ENCODE measurements at places on chromosomes 1 and 21. TPM values are rescaled to one million over a fixed set of nuclear protein-coding genes. Genes with fewer than 3 reads are reported as not detected.

GRCh38 chr1:151356696-151357095, 9.6 kb upstream of the RFX5 start:
- DNase-seq, result no peak
- H3K4me3 ChIP-seq, result no peak overlapping the region
- no peak overlapping the region for H3K27ac ChIP-seq
- no peaks in the 10 kb centered on the region for H3K27me3 ChIP-seq
- H3K4me1 ChIP-seq, result no peaks in the 10 kb centered on the region

TSPAN1 gene
- 2.3 TPM for total RNA-seq

DNA sequence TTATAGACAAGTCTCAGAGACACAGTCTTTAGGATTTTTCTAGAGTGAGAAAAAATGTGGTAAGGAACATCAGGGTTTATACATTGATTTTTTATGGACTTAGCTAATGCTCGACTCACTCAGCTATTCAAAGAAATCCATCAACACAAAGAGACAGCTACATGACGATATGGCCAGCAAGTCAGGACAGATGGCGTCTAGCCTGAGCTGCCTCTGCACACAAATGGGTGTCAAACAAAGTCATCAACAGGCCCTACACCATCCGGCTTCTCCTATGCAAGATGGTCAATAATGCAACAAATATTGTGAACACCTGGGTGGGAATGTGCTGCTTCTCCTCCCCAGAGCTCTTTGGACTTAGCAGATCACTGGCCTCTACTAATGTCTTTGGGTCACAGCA, 13.3 kb upstream of the ERICH3 start:
- H3K27me3 ChIP-seq, result no peaks in the 10 kb centered on the region
- DNase-seq, result no peak
- H3K36me3 ChIP-seq, result no peaks in the 10 kb centered on the region
- H3K4me3 ChIP-seq, result no peak overlapping the region

IGSF5 gene
- 1.0 TPM for total RNA-seq

PRSS38 gene
- not detected for total RNA-seq

- DNase-seq, result no peak
- H3K4me1 ChIP-seq, result no peaks in the 10 kb centered on the region
- no peaks in the 10 kb centered on the region for H3K36me3 ChIP-seq
- no peak overlapping the region for H3K27ac ChIP-seq
These were observed 112.9 kb upstream of the WARS2 start for GRCh38 chr1:119253366-119253765.

GRCh38 chr1:46183079-46183847, 7.0 kb upstream of the P3R3URF start:
- peaks cover 6% of the 10 kb centered on the region for H3K36me3 ChIP-seq
- peaks cover 62% of the 10 kb centered on the region for H3K4me1 ChIP-seq
- DNase-seq, result no peak
- no peaks in the 10 kb centered on the region for H3K27me3 ChIP-seq
- H3K4me3 ChIP-seq, result no peak overlapping the region
- H3K27ac ChIP-seq, result peak overlapping the region; percentile 77

DNA sequence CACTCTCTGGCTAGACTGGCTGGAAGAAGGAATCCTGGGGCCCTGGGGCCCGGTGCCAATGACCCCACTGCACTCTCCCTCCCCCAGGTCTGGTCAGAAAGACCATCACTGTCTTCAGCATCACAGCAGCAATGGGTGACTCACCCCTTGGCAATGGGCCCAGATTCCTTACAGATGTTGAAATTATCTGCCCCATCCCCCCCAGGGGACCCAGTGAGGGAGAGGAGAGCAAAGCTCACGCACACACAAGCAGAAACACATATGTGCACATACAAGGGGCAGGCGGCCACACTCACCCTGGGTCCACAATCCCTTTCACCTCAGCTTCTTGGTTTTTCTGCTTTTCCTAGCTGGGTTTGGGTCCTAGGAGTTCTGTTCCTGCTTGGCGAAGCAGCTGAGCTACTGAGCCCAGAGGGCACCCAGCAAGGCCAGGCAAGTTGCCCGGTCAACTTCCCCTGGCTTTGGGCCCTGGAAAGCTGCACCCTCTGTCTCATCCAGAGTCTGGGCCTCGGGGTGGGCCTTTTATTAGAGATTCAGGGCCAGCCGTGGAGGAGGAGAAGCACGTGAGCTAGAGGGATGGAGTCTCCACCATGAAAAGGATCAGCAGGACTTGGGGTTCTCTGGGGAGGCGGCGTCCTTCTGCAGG, 2.6 kb downstream of the COL16A1 start:
- H3K27ac ChIP-seq, result peak overlapping the region; percentile 77
- peak; percentile 95 for DNase-seq
- H3K36me3 ChIP-seq, result peaks cover 22% of the 10 kb centered on the region
- H3K4me3 ChIP-seq, result peak overlapping the region; percentile 58
- H3K27me3 ChIP-seq, result peaks cover 6% of the 10 kb centered on the region

CFHR3 gene
- not detected for total RNA-seq

BRINP2 gene
- 0.39 TPM for total RNA-seq

GRCh38 chr1:185144233-185144632, 12.5 kb downstream of the TRMT1L start:
- no peak overlapping the region for H3K4me3 ChIP-seq
- no peaks in the 10 kb centered on the region for H3K4me1 ChIP-seq
- no peak overlapping the region for H3K27ac ChIP-seq
- no peak for DNase-seq
- no peaks in the 10 kb centered on the region for H3K27me3 ChIP-seq
- H3K36me3 ChIP-seq, result peaks cover 57% of the 10 kb centered on the region

DNA sequence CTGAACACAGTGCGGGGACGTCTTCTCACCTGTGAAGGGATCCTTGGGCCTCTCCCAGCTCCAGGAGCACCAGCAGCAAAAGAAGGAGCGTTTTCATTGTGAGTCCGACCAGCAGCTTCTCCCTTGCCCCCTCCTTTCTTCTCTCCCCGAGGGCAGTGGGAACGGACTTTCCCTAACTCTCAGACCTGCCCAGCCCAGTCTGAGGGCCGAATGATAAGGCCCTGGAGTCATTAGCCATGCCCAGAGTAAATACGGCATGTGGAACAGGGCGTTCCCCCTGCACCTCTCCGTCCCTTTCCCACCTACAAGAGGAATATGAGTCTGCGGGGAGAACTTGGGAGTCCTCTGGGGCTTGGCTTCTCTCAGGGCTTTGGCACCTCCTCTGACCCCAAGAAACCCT, at the start of gene CTSE:
TSS of gene CTSE (minus strand) at position 201 of the 400 bp plus-strand sequence. CDS start at position 97, 104 bp downstream.
- H3K36me3 ChIP-seq, result no peaks in the 10 kb centered on the region
- DNase-seq, result no peak
- no peak within 1 kb of the TSS for H3K27ac ChIP-seq
- no peak within 1 kb of the TSS for H3K4me3 ChIP-seq

DNA sequence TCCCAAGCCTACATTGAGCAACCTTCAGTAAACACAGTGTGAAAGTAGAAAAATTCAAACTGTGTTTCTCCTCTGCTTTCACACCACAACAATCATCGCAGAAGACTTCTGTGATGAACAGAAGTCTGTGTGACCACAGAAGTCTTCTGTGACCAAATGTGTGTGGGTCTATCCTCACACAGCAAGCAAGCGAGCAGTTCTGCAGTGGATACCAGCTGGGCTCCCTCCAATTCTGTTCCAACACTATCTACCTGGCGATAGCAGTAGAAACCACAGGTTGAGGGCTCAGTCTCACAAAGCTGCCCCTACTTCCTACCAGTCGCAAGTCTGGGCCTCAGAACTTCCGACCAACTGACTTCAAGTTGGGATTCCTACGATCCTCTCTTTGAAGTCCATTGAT, 21.0 kb upstream of the RAP1A start:
- H3K36me3 ChIP-seq, result no peaks in the 10 kb centered on the region
- peaks cover 24% of the 10 kb centered on the region for H3K4me1 ChIP-seq
- H3K4me3 ChIP-seq, result no peak overlapping the region
- H3K27ac ChIP-seq, result no peak overlapping the region
- no peaks in the 10 kb centered on the region for H3K27me3 ChIP-seq

GRCh38 chr1:181485287-181486097, 2.2 kb downstream of the CACNA1E start:
- DNase-seq, result no peak
- no peak overlapping the region for H3K27ac ChIP-seq
- peaks cover 33% of the 10 kb centered on the region for H3K4me1 ChIP-seq
- no peaks in the 10 kb centered on the region for H3K36me3 ChIP-seq

DNA sequence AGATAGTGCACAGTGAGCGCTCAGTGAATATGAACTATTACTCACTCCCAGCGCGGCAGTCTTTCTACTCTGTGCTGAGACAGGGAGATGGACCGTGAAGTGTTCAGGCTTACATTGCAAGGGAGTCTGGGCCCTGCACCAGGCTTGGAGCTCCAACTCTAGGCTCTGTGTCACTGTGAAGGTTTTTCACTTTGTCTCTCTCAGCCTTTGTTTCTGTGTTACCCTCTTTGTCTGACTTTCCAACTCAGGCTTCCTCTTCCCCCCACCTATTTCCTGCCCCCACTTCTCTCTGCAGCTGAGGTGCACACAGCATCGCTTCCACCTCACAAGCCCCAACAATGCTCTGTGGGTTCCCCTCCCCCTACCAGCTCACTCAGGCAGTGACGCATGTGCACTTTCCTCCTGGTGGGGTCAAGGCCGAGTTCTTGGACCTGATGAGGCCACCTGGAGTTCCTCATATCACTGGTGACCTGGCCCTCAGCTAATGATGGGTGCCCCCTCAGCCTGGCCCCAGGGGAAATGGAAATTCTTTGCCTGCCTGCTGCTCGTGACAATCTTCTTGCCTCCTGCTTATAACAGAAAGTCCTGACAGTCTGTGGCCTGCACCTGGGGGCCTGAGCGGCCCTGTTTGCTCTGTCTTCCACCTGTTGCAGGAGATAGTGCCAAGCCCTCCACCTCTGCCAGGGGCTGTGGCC, 1.1 kb upstream of the LCK start:
- H3K27ac ChIP-seq, result peak overlapping the region; percentile 47
- H3K36me3 ChIP-seq, result no peaks in the 10 kb centered on the region
- H3K4me3 ChIP-seq, result no peak overlapping the region
- H3K27me3 ChIP-seq, result no peaks in the 10 kb centered on the region
- peaks cover 32% of the 10 kb centered on the region for H3K4me1 ChIP-seq

GRCh38 chr1:244700808-244701207, 47.9 kb downstream of the DESI2 start:
- peaks cover 36% of the 10 kb centered on the region for H3K36me3 ChIP-seq
- no peak overlapping the region for H3K4me3 ChIP-seq
- DNase-seq, result no peak
- no peaks in the 10 kb centered on the region for H3K4me1 ChIP-seq
- H3K27ac ChIP-seq, result no peak overlapping the region

DNA sequence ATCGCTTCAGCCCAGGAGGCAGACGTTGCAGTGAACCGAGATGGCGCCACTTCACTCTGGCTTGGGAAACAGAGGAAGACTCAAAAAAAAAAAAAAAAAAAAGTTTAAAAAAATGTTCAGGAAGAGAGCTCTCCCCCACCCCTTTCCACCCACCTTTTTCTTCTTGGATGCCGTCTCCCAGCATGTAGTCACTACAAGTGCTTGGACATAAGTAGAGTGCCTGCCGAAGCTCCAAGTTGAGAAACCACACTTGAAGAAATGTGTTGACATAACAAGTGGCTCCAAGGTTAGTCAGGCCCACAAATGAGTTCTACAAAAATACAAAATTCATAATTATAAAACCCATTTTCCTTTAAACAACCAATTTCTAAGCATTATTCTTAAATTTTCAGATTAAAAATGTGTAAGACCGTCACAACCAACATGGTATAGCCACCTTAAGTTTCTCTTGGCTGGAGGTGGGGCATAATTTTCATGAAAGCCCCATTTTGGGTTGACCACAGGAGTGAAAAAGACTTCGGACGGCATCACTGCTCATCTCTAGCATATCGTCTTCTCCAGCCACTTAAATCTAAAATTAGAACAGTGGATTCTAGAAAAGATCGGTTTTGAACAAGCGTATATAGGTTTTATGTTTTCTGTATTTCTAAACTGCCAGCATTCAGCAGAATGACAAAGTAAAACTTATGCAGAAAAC, 26.4 kb downstream of the USP48 start:
- H3K27me3 ChIP-seq, result no peaks in the 10 kb centered on the region
- H3K27ac ChIP-seq, result no peak overlapping the region
- no peak overlapping the region for H3K4me3 ChIP-seq
- DNase-seq, result no peak
- peaks cover 10% of the 10 kb centered on the region for H3K4me1 ChIP-seq

RASAL2 gene
- 37.1 TPM for total RNA-seq

DNA sequence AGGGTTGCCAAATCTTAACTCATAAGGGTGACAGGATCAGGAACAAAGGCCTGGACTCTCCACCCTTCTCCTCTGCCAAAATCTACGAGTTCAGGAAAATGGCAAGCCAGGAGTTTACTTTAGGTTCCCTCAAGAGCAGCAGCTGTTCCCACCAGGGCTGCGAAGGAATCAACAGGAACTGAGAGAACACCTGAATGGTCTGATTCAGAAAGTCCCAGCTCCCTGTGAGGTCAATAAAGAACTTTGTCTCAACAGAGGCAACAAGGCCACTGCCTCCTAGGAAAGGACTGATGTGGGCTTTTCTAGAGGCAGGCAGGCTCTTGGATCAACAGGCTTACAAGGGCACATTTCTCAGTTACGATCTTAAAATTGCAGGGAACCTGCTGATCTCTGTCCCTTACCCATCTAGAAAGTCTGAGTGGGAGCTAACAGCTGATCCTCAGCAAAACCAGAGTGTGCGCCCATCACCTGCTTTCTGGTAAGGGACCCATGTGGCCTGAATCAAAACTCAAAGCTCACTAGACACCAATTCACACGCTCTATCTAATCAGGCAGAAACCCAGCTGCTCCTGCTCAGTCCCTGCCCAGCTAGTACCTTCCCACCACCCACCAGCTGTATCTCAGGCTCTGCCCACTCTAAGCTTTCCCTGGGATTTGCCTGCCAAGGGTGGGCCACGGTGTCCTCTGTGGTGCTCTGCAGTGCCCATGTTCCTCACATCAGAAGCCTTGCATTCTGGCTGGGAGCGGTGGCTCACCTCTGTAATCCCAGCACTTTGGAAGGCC, 83.1 kb downstream of the CAPZB start:
- H3K4me3 ChIP-seq, result no peak overlapping the region
- no peaks in the 10 kb centered on the region for H3K36me3 ChIP-seq
- H3K27ac ChIP-seq, result no peak overlapping the region
- H3K4me1 ChIP-seq, result peaks cover 50% of the 10 kb centered on the region
- DNase-seq, result no peak
- no peaks in the 10 kb centered on the region for H3K27me3 ChIP-seq

DNA sequence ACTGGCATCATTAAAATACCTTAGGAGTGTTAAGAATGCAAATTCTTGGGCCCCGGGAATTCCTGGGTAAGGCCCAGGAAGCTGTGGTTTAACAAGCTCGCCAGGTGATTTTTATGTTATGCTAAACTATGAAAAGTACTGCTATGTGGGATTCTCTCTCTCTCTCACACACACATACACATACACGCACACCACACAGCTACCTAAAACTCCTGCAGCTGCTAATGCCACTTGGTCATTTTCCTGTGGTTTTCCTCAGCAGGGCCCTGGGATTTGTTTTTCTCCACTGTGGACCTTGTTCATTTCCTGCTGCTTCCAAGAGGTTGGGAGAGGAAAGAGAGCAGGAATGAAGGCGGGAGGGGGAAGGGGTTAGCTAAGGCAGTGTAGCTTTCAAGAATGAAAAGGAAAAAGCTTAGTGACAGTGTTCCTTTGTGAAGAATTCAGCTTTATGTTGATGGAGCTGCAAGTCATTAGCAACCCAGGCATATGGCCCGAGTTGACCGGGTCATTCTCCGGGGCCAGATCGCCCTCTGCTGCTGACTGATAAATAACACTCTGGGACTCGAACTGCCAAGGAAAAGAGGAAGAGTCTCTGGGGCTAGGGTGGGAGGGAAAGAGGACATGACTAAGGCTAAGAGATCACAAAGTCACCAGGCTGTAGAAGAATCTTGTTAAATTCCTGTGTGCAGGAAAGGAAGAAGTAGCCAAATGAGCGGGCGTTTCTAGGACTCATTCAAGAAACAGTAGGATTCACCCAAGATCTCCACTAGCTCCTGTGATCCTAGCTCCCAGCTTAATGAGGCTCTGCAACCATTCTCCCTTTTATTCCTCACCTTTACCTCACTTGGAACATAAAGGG, 30.5 kb upstream of the LRIG2 start:
- peaks cover 11% of the 10 kb centered on the region for H3K4me1 ChIP-seq
- H3K27ac ChIP-seq, result no peak overlapping the region
- H3K36me3 ChIP-seq, result no peaks in the 10 kb centered on the region
- no peak overlapping the region for H3K4me3 ChIP-seq
- peak; percentile 82 for DNase-seq

All from suprapubic skin (tissue), 4 donors.